KBM-7 (cell line): ENCODE measurements at places on chromosomes 2 and 18.

- no peak for DNase-seq
Measured at GRCh38 chr18:39770399-39770798, 2184.6 kb upstream of the PIK3C3 start.

- DNase-seq: no peak
Measured at GRCh38 chr2:233242231-233242927, 9.1 kb upstream of the ATG16L1 start.

- DNase-seq: no peak
Measured at GRCh38 chr2:214322662-214323061, 88.2 kb upstream of the VWC2L start.

DNA sequence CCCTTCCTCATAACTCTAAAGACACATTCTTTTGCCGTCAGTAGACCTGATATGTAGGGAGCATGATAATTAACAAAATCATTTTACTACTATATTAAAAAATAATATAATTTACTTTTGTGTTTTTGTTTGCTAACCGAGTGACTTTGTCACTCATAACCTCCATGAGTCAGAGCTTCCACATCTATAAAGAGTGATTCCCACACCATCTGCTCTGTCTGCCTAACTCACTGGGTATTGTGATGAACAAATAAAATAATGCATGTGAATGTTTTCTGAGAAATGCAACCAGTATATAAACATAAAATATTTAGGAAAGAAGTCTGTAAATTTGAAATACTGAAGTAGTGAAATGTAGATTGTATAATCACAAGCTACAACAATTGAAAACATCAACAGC lies 123.4 kb upstream of the DSEL start:
- no peak for DNase-seq

- DNase-seq: no peak
Measured at GRCh38 chr2:15675456-15676195, 84.0 kb downstream of the DDX1 start.

DNA sequence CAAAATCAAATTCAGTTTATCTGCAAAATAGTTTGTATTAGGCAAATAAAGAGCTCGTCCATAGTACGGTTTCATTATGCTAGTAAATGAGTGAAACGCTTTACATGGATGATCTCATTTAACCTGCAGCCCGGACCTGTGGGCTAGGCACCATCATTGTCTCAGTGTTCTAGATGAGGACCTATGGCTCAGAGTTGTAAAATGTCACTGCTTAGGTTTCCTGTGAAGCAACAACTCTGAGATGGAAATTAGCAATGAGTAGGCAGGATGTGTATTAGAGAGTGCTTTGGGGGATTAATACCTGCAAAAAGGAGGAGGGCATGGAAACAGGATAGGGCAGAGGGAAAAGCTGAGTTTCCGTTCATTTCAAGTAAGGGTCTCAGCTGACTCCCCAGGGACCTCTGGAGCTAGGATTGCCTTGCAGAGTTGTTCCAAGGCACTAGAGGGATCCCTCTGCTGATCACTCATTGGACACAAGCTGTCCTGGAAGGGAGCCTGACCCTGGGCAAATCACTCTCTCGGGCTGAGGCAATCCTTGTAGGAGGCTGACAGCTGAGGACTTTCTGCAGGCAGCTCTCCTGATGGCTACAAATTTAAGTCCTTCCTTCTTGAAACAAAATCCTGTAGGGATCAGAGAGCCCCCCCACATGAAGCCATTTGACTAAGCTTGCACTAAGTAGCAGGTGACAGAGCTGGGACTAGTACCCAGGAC lies 58.8 kb upstream of the SIX2 start:
- DNase-seq: no peak

DNA sequence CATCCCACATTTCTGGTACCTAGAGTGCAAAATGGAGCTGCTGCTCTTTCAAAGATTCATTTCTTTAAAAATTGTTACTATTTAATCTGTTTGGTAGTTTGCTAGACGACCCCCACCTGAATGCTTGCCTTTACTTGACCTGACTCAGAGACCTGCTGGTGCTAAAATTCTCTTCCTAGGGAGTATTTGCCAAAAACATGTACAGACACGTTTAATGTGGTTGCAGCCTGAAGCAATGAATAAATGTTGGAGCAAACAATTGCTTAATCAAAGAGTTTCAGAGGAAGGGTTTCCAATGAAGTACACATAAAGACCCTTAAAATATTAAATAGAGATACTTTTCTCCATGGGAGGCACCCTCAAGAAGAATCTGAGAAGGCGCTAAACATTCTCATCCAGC lies 734.4 kb downstream of the CBLN2 start:
- DNase-seq: no peak

DNA sequence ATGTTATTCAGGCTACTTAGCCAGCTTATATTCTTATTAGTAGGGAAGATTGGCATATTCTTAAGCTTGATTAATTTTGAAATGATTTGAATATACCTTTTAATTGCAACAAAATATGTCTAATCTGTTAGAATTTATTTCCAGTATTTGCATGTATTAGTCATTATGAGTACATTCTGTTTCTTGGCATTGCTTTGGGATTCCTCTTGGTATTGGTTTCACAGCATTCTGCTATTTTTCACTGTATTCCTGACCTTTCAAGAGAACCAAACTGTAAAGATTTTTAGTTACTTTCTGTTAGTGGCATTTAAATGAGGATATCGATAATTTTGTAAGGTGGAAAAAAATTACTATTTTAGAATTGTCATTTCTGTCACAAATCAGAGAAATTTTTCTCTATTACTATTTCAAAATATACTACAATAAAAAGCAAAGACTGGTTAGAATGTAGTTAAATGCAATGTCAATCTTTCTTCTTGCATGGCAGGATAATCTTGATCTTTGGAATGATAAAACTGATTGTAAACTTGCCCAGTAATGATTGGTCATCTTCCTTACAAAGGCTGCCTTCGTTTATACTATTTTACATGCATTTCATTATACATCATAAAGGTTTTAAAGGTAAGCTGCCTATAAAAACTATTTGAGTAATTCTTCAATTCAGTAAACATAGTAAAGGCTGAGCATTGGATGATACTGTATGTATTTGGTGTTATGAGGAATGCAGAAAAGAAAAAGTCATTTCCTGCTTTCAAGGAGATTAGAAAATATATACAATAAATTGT lies 86.1 kb downstream of the SLC4A10 start:
- DNase-seq: no peak

- no peak for DNase-seq
Measured at GRCh38 chr2:234116010-234116409, 65.5 kb downstream of the SPP2 start.

- DNase-seq: no peak
Measured at GRCh38 chr18:75170022-75170789, 38.7 kb downstream of the PTGR3 start.

- DNase-seq: no peak
Measured at GRCh38 chr2:173371023-173371422, 16.4 kb downstream of the CDCA7 start.

DNA sequence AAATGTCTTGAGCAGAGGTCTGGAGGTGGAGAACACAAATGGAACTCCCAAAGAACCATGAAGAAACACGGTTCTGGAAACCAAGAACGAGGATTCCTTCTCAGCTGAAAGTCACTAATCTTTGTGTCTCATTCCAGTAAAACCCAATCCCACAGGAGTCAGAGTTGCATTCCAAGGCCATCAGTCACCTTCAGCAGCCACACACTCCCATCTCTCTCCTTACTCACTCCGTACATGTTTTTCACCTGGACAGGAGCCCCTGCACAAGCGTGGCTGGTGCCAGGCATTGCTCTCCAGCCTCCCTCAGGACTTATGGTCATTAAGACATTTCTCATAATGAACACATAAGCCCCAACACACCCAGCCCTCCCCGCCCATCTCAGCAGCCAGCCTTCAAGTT lies 175.4 kb upstream of the SIX2 start:
- no peak for DNase-seq

- DNase-seq: no peak
Measured at GRCh38 chr18:77897606-77898005, 648.0 kb downstream of the GALR1 start.
